ENCODE measurements at places on chromosomes 3 and 15.

DNA sequence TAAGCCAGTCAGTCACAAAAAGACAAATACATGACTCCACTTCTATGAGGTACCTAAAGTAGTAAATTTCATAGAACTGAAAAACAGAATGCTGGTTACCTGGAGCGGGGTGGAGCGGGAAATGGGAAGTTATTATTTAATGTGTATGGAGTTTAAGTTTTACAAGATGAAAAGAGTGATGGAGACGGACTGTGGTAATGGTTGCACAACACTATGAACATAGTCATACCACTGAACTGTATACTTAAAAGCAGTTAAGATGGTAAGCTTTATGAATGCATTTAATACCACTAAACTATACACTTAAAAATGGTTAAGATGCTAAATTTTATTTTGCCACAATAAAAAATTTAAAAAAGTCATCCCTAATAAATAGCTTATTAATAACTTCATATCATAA is 23.2 kb downstream of the SFMBT1 start:
- DNase-seq = peak; percentile 55

DNA sequence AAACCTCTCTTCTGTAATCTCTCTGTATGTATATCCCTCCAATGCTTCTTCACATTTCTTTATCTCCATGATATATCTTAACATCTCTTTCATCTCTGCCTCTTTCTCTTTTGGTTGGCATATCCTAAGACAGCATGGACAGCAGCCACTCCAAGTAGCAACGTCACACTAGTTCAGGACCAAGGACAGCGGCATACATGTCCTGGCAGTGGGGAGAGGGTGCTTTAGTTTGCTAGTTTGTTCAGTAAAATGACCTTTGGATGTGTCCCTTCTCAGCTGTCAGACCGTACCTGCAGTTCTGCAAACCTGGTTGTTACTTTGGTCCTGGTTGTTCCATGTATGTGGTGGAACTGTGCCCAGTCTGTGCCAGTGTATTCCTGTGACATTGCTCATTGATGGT is 225.6 kb upstream of the ROPN1 start:
- DNase-seq = peak; percentile 78

- no peak for DNase-seq
Observed at GRCh38 chr15:41790169-41790568, 15.9 kb downstream of the MAPKBP1 start.

- no peak for DNase-seq
Observed at GRCh38 chr3:14373753-14374376, 28.5 kb upstream of the SLC6A6 start.

- no peak for DNase-seq
Observed at GRCh38 chr3:134111616-134112015, 81.9 kb upstream of the SLCO2A1 start.

DNA sequence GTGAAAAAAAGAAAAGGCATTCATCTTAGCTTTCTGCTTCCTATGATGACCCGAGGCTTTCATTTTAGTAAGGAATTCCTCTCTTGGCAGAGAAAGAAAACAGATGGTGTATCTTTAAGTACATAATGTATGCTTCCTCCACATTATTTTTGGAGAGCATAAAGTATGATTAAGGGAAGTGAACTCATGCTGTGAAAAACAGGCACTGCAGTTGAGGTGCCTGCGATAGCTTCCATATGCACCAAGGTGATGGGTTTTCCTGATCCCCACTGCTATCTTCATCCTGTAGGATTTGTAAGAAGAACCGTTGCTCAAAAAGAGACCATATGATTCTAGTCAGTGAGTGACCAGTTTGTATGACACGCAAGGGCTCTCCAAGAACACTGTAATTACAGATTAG is 411.5 kb upstream of the MCTP2 start:
- no peak for DNase-seq

GRCh38 chr15:41079717-41080116 is 36.4 kb downstream of the INO80 start:
- DNase-seq = peak; percentile 22

DNA sequence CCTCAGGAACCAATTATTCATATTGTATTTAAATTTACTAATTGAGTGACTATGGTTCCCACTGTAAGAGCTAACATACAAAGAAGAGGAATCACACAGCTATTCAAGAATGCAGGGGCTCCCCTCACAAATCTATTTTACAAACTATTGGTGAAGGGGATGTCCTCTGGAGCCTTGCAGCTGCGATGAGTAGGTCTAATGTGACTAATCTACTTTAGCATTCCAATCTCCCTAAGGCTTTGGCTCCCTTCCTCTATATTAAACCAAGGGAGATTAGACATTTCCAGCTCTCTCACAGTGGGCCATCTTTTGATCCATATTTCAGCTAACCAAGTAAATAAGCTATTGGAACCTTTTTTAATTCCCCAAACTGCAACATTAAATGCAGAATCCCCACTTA is 514.2 kb upstream of the BCHE start:
- DNase-seq = no peak

- DNase-seq = peak; percentile 91
Observed at GRCh38 chr3:93843981-93844380, 129.7 kb downstream of the PROS1 start.

DNA sequence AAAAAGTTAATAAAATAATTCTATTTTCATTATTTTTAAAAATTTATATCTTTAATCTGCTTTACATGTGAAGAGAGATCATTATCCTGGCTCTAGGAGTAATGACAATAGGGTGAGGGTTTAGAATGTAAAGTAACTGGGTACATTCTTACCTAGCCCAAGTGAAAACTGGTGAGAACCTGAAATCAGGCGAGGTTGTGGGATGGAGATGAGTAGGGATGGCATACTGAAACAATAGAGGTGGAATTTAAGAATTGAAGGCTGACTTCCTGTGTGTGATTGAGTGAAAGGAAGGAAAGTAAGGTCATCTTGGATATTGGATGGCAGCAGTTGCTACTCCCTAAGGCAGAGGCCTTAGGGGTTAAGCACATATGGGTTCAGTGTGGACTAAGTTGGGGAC is 82.7 kb downstream of the MYRIP start:
- DNase-seq = no peak

- no peak for DNase-seq
Observed at GRCh38 chr3:43893727-43894126, 203.0 kb downstream of the ABHD5 start.

- peak; percentile 55 for DNase-seq
Observed at GRCh38 chr3:170162630-170163029, 18.9 kb downstream of the PHC3 start.

DNA sequence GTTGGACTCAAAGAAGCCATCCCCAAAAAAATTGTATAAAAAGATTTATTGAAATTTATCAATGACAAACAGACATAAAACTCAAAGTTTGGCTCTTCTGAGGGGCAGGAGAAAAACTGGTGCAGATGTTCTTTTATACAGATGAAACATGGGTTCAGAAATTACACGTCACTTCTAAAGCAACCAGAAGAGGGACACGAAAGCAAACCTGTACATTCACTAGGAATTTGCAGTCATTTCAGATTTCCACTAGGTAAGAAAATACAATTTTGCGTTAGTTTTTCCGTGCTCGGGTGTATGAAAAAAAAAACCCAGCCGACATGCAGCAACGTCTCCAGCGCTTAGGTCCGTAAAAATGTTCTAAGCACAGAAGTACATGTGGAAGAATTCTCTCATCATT is 41.8 kb downstream of the ANP32A start:
- no peak for DNase-seq

- peak; percentile 56 for DNase-seq
Observed at GRCh38 chr3:55333046-55333445, 154.1 kb downstream of the WNT5A start.

DNA sequence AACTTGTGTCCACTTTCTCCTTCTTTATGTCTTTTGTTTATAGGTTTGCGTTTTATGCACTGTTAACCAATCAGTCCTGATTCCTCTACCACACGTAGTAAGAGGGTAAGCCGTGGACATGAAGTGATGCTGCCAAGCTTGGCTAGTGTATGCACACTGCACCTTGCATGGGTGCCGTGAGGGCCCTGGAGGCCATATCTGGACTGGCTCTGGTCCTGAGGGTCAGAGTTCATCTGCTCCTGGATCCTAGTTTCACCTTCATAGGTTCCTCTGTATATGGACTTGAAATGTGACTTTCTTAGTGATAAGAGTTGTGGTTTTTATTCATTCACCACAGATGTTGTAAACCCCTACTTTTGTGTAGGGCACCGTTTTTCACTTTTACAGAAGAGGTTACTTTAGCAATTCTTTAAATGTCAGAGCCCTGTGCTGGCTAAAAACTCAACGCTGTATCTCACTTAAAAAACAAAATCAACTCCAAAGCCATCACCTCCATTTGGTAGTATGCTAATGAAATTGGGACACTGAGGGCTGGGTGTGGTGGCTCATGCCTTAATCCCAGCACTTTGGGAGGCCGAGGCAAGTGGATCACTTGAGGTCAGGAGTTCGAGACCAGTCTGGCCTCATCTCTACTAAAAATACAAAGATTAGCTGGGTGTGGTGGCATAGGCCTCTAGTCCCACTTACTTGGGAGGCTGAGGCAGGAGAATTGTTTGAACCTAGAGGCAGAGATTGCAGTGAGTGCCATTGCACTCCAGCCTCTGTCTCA is 22.9 kb downstream of the SIAH2 start:
- no peak for DNase-seq

GRCh38 chr3:167862104-167862730 is 126.7 kb downstream of the SERPINI1 start:
- DNase-seq = no peak

- no peak for DNase-seq
Observed at GRCh38 chr3:38585791-38586420, 63.6 kb downstream of the SCN5A start.

DNA sequence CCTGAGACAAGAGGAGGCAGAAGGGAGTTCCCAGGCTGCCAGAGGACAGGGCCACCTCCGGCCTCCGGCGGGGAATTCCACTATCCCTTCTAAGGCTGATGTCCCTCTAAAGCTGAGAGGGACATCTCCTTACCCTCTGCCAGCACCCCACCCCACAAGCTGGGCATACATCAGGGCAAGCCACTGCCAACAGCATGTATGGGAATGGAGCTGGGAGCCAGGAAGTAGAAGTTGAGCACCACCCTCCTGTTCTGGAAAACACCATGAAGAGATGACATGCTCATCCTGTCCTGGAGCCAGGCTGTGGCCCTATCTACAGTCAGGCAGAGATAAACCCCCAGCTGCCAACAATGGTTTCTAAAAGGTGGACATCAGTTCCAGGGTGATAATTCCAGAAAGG is 7.1 kb downstream of the PLCD1 start:
- no peak for DNase-seq

DNA sequence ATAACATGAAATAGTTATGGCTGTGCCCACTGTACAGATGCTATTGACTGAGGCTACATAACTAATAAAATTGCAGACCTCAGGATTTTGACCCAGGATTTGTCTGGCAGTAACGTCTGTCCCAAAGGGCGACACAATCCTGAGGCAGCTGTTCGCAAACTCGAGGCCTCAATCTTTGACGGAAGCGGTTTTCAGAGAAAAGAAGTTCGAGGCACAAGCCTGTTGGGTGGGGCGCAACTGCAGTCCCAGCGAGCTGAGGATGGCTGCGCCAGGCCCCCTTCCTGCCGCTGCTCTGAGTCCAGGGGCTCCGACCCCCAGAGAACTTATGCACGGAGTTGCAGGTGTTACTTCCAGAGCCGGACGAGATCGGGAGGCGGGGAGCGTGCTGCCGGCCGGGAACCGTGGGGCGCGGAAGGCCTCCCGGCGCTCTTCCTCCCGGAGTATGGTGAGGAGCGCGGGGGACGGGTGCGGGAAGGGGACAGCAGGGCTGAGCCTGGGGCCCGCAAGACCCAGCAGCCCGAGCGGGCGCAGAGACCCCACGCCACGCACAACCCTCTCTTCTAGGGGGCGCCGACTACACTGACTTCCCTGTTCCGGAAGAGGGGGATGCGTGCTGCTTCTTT is at the start of gene PARP15:
TSS of gene PARP15 (plus strand) at position 242 of the 623 bp plus-strand sequence. CDS start at position 260, 18 bp downstream.
- DNase-seq = no peak

GRCh38 chr3:26703519-26703918 is 80.9 kb downstream of the LRRC3B start:
- DNase-seq = no peak

- no peak for DNase-seq
Observed at GRCh38 chr3:110894574-110894973, 177.0 kb upstream of the NECTIN3 start.

GRCh38 chr15:63341898-63342297 is 39.7 kb downstream of the CA12 start:
- no peak for DNase-seq

- no peak for DNase-seq
Observed at GRCh38 chr3:102133376-102133775, 284.1 kb downstream of the NFKBIZ start.

DNA sequence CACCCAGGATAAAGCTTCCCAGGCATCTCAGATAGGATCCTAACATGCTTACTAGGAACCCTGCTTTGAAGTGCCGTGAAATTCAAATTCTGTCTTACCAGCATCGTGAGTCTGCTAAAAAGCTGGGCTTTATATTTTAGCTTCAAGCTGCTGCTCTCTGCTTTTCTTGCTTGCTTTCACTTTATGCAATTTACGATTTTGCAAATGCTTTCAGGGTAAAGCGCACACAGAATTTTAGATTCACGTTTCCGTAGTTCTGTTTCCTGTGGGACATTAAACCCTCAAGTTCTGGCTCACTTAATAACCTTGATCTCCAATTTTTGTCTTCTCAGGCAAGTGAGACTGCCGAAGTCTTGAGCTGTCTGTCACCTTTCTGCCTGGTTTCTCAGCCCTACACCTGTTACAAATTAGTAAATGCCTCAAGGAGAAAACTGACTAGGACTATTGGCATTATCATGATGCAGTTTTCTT is 170.5 kb upstream of the TGFBR2 start:
- no peak for DNase-seq

- DNase-seq = no peak
Observed at GRCh38 chr3:167762296-167762695, 26.8 kb downstream of the SERPINI1 start.

DNA sequence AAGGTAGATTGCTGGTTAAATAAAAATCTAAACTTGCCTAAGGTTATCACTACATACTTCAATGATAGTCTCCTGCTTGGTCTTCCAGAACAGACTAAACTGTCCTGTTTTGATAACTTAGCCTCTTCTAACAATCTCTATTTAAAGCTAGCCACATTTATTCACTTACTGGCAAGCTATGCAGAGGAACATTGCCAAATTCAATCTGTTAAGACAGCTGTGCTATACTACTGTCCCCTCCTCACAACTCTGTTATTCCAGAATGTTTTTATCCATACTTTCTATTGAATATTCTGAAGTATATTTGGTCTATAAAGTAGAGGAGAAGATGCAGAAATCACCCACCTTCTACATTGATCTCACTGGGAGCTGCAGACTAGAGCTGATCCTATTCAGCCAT is 594.0 kb upstream of the CCDC54 start:
- DNase-seq = no peak

GRCh38 chr15:48896869-48897814 is 19.2 kb downstream of the EID1 start:
- peak; percentile 56 for DNase-seq

- peak; percentile 61 for DNase-seq
Observed at GRCh38 chr15:80060356-80061006, 1.0 kb downstream of the ZFAND6 start.

DNA sequence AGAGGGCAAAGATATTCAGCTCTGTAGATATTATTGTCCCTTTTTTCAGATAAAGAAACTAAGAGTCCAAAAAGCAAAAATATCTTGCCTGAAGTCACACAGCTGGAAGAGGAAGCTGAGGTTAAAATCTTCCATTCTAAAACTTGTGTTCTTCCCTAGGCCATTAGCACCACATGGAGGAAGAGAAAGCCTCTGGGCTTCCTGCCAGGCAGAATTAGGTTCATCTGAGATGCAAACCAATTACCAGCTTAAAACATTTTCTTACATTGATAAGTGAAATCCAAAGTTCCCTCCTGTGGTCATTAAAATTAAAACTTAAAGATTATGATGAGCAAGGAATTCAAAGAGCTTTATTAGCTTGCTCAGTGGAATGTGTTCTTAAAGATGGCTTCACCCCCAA is 235.3 kb upstream of the SETMAR start:
- DNase-seq = no peak

GRCh38 chr15:41985236-41986160 is 13.1 kb upstream of the EHD4 start:
- no peak for DNase-seq
